ENCODE measurements at places on chromosomes 7 and 10. TPM values are rescaled to one million over a fixed set of nuclear protein-coding genes. Genes with fewer than 3 reads are reported as not detected.

Gene FIS1
- total RNA-seq: 177 TPM

Gene ZDHHC16
- 85.5 TPM for total RNA-seq

GRCh38 chr7:156751319-156751718, 110.7 kb downstream of the RNF32 start:
- DNase-seq: peak; percentile 72

Gene STEAP1B
- 15.4 TPM for total RNA-seq

GRCh38 chr7:44634839-44635591, 28.6 kb downstream of the OGDH start:
- DNase-seq: no peak

DNA sequence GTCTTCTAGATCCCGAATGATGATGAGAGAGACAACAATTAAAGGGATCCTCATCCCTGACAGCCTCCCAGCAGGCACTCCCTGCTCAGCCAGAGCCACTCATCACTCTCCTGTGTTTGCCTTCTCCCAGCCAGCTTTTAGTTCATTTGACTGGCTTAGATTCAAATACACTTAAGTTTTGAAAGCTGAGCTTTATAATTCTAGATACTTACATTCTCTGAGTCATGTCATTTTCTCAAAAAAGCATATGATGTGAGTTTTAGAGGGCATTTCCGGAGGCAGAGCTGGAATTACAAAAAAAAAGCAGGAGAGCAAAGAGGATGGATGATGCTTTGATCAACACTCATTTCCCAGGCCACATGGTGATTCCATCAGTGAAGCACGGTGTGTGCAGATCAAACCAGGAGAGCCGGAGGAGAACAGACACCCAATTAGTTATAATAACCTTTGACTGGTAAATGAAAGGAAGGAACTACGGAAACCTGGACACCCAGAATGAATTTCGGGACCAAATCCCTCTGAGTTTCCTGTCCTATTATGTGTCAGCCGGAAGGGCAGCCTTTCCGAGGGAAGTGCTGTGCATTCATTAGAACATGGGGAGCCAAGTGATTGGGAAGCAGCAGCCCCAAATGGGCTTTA, 81.5 kb upstream of the HPS1 start:
- DNase-seq: no peak

Gene ANXA8
- total RNA-seq: 562 TPM

Gene C7orf57
- total RNA-seq: 0.28 TPM

Gene AKR1C4
- total RNA-seq: not detected

Gene NUDT1
- total RNA-seq: 71.6 TPM

- peak; percentile 49 for DNase-seq
Measured at GRCh38 chr10:91319336-91319735, 90.8 kb upstream of the HECTD2 start.

- DNase-seq: no peak
Measured at GRCh38 chr10:130191380-130191779, 55.2 kb downstream of the GLRX3 start.

DNA sequence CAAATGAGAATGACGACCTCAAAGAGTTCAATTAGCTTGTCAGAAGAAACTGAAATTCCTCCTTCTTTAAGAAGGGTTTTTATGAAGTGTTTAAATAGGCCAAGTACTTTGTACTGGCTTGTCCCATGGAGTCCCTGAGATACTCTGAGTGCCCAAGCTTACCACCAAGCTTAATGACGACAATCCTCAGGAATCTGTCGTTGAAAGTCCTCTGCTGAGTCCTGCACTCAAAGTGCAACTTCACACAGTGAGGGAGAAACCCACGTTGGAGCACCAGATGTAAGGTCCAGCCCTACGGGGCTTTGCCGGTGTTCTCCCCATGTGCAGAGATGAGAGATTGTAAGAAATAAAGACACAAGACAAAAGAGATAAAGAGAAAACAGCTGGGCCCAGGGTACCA, 42.8 kb upstream of the AKR1C2 start:
- DNase-seq: no peak

- DNase-seq: peak; percentile 12
Measured at GRCh38 chr7:140403878-140404564, at the start of gene RAB19. TSS of gene RAB19 (plus strand) at chr7:140404058. CDS start at chr7:140407647, 3,589 bp downstream.

DNA sequence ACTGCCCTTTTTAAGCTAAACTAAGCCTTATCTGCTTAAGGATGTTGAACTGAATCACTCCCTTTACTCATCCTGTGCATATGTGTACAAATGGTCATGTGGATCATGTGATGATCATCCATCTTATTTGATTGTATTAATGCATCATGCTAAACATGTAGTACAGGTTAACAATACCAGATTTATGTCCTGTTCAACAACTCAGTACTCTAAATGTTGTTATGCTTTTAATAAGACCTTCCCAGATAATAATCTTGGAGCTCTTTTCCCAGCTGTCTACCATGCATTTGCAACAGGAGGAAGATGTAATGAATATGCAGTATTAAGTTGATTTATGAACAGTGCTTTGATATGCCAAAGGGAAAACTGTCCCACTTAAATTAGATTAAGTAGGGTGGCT, 318.0 kb downstream of the BICC1 start:
- no peak for DNase-seq

GRCh38 chr10:67666416-67667034, 29.5 kb downstream of the CTNNA3 start:
- DNase-seq: peak; percentile 14

GRCh38 chr10:1294748-1295147, 238.6 kb downstream of the WDR37 start:
- no peak for DNase-seq

- DNase-seq: no peak
Measured at GRCh38 chr7:129523924-129524323, 21.6 kb downstream of the SMKR1 start.

Gene ANKRD30A
- not detected for total RNA-seq

GRCh38 chr7:27262121-27262520, 19.5 kb downstream of the EVX1 start:
- DNase-seq: no peak

Gene CCDC172
- not detected for total RNA-seq

Gene GALNT17
- not detected for total RNA-seq

DNA sequence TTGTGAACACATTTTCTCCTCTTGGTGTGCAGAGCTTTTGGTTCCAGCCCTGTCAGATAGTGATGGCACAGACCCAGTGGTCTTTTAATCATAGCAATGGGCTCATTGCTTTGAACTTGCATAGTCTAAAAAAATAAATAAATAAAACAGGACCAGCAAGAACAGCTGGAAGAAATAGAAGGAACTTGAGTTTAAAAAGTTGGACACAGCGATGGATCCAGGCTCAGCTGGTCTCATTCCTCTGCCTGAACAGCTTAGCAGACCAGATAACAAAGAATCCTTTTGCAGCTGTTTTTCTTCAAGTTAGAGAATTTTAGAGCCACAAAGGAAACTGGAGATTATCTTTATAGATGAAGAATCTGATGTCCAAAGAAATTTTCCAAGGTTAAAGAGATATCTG, 1005.6 kb downstream of the LRMDA start:
- DNase-seq: no peak

DNA sequence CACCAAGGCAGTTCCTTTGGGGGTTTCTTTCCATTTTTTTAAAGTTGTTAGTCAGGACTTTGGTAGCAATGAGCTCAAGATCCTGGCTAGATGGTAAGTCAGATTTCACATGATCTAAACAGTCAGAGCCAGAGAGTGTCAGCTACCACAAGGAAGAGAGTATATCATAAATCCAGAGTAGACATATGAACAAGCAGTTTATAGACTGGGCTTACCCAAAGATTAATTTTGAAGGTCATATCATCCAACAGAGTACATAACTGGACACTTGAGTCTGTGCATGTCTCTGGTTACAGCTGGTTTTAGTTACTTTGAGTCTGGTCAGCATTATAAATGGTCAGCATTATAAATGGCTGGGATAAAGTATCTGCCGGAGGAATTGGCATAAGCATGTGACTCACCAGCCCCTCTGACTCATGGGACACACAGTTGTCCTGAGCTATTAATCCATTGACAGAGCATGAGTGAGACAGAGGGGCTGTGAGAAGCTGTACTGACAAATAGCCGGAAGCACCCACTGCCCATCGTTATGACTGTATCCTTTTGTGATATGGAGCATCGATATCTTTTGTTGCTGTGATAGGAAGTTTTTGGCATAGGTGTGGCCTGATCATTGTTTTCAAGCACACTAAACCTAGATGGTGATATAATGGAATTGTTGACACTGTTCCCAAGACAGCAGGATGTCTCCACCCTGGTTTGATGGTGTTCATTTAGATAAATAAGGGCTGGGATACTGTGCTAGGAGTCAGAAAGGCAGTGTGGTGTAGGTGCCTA, 19.3 kb downstream of the PPP1R3C start:
- peak; percentile 95 for DNase-seq

DNA sequence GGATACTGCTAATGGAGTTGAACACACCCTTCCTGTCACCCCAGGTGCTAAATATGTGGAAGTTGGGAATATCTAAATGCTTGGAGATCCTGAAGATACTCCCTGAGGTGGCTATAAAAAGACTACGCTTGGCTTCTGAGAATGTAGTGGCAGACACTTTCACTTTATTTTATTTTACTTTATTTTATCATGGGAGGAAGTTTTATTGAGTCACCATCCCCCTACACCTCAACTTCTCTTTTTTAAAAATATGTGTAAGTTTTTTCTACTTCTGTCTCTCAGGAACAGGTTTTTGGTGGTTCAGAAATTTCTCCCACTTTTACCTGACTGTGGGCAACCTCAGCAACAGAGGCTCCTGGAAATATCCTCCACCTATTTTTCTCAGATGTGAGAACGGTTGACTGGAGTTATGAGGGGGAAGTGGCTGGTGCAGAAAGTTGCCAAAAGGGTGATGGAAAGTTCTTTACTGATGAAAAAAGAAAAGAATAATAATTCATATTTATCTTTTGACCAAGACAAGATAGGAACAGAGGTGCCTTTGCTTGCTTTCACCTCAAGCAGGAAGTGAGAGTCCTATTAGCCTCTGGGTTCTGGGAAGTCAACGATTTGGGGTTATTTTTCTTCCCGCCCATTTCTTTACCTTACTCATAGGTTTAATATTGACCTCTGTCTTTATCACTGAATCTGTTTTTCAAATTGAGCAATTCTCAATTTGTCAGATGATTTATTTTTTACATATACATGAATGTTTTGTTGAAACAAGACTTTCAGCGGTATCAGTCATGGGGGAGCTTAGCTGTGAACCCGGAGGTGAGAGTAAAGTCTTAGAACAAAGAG, 103.6 kb downstream of the AHR start:
- DNase-seq: no peak

DNA sequence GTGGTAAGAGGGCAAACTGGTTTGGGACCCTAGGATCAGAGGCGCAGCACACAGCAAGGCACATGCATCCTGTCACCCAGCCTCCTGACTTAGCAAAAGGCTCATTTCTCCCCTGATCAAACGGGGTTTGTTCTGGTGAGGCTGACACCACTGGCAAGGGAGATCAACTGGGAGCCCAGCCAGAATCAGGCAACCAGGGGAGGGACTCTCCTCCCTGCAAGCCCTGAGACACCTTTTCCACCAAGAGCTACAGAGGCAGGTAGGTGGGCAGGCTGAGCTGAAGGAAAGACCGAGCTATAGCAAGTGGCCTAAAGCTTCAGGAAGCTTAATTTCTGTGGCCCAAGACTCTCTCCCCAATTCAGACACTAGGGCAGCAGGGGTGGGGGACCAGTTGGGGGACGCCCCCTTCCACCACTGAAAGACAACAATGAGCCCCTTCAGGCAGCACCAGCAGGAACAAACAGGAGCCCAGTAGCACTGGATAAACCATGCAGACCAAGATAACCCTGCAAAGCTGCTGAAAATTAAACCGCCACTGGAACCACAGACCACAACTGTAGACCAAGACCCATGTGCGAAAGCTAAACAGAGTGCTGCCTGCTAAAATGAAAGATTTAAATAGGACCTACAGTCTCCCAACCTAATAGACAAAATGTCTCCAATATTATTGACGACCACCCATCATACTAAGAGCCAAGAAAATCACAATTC, 27.1 kb upstream of the SAR1A start:
- DNase-seq: no peak

GRCh38 chr7:85828614-85829013, 641.8 kb upstream of the SEMA3D start:
- DNase-seq: no peak

DNA sequence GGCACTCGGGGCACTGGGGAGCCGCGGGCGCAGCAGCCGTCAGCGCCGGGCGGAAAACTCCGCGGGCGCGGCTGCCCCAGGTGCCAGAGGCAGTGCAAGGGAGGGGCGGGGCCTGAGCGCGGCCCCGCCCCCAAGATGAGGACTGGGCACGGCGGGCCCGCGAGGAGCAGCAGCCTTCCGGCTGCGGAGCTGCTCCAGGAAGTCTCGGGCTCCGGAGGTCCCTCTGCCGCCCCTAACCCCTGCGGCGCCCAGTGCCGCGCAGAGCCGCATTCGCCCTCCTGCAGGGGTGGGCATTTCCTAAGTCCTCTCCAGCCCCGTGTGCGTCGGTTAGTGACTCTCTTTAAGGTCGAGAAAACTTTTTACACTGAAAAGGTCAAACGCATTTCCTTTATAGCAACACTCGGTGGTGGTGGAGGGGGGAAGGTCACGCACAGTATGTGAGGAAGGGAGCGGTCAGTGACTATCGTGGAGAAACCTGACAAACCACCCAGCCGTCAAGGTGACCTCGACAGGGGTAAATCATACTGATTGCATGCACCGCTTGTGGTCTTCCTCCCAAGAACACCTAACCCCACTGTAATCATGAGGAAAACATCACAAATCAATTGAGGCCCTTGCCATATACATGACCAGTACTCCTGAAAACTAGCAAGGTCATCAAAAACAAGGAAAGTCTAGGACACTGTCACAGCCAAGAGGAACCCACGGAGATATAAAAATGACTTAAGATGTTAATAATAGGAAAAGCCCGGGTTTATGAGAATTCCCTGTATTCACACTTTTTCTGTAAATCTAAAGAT, at the start of gene ANXA11:
Gene ANXA11, minus strand, starts transcription at position 61 of the 800 bp plus-strand sequence. CDS start 32,676 bp downstream, outside the sequence.
- DNase-seq: peak; percentile 57

GRCh38 chr10:83769281-83769820, 370.0 kb upstream of the GHITM start:
- no peak for DNase-seq

GRCh38 chr10:102701272-102701671, 12.9 kb downstream of the ARL3 start:
- DNase-seq: no peak

Gene SEMA3C
- total RNA-seq: 99.5 TPM

Gene FEZF1
- total RNA-seq: not detected

DNA sequence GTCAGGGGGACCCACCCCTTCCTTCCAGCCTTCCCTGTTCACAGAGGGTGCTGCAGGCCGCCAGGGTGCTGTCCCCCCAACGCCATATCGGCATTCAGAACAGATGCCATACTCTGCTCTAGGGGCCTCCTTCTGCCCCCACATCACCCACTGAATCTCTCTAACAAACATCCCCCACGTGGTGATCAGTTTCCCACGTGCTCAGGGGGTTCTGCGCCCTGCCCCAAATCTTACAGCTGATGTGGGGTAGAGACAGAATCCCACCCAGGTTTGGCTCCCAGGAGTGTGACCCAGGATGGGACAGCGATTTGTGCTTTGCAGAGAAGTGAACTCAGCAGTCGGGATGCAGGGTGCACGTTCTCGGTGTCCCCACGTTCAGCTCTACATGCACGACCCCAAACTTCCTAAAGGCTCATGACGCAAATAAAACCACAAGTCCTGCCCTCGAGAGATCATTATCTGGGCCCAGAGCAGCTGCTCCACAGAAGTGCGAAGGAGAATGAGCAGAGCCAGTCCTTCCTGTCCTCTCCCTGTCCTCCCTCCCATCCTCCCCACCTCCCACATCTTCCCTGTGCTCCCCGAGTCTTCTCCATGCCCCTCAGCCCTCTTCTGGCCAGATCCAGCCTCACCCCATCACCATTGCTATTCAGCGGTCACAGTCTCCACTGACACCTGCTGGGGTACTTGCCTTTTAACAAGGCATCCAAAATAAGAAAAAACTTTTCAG, 423.4 kb downstream of the DNAJB6 start:
- DNase-seq: no peak
